Progenitor cell of endocrine pancreas (in vitro differentiated cells): ENCODE measurements at places on chromosomes 7 and 10.

GRCh38 chr10:98950106-98950505 is 285.5 kb downstream of the HPSE2 start:
- no peak for DNase-seq

DNA sequence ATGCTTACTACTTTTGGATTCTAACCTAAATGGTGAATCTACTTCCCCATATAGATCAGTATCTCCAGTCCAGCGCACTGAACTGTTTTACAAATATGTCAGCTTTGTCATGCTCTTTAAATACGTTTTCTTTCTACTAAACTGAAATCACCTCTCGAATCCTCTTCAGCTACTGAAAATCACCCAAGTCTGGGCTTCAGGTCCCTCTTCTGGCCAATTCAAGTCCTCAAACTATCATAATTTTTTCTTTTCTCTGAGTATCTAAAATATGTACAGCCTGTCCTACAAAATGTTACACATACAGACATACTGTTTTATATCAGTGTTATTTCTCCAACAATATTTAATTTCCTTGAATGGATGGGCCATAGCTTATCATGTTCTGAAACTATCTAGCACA is 84.2 kb downstream of the CACNA2D1 start:
- DNase-seq: no peak

GRCh38 chr10:103192451-103193106 is 493 bp downstream of the NT5C2 start:
- peak; percentile 45 for DNase-seq

- no peak for DNase-seq
Measured at GRCh38 chr10:58723186-58723585, 210.5 kb downstream of the BICC1 start.

DNA sequence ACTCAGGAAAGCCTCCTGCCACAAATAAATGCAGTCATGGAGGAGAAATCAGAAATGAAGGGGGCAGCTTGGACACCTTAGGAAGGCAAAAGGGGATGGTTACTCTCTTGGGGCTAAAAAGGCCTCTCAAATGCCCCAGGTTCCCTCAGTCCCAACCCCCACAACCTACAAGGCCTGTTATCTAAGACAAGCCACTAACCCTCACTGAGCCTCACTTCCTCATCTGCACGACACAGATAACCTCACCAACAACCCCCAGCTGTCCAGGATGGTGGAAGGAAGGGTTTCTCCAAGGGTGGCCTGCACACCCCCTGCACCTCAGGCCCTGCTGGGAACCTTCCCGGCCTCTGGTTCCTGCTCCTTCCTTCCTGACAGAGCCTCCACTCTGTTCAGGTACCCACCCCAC is 29.2 kb downstream of the SORBS1 start:
- DNase-seq: no peak

DNA sequence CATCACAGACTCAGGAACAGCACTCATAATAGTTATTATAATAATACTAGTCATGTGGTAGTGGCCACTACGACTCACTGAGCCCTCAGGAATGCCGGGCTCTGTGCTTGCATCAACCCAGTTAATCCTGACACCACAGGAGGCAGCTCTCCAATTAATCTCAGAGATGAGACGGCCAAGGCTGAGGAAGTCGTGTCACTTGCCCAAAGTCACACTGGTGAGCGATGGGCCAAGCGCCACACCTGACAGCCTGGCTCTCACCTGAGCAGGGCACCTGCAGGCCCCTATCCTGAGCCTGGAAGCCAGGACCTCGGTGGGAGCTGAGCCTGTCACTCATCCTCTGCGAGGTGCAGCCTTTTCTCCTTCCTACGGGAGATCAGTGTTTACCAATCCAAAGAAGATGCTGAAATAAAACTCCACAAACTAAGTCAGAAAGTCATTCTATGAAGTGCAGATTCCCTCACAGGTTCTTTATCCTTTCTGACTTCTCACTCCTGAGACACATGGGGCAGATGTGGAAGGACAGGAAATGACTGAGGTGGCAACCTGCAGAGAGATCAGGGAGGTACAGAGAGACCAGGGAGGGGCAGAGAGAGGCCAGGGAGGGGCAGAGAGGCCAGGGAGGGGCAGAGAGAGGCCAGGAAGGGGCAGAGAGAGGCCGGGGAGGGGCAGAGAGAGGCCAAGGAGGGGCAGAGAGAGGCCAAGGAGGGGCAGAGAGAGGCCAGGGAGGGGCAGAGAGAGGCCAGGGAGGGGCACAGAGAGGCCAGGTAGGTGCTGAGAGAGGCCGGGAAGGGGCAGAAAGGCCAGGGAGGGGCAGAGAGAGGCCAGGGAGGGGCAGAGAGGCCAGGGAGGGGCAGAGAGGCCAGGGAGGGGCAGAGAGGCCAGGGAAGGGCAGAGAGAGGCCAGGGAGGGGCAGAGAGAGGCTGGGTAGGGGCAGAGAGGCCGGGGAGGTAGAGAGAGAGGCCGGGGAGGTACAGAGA is 38.5 kb downstream of the VIPR2 start:
- DNase-seq: no peak
